Right hindlimb (tissue), 1 donor: ENCODE measurements at places on chromosomes 5 and 9.

DNA sequence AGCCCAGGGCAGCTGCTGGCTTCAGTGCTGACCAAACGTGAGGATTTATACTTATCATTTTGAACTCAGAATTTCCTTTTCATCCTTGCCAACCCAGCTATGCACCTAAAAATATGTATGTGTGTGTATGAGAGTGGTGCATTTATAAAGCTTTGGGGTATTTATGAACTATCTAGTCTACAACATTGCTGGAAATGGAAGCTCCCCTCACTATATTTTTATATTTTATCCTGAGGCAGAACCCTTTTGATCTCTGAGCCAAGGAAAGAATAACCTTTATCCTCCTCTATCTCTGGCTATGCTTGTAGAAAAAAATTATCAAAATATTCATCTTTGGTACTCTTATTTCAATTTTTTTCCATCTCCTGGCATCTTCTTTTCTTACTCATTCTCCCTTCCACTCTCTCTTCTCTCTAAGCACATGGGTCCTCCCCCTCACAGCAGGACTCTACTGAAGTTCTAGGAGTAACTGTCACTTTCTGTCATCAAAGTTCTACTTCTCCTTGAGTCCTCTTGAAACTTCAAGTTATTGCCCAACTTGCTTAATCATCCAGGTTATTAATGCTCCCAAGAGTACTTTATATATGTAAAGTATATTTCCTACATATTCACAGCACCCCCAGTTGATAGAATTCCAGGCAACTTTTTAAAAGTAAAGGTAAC, 190.9 kb downstream of the HINT1 start:
- no peak for DNase-seq

- DNase-seq = no peak
Measured at GRCh38 chr5:148623101-148623500, 31.2 kb downstream of the HTR4 start.

DNA sequence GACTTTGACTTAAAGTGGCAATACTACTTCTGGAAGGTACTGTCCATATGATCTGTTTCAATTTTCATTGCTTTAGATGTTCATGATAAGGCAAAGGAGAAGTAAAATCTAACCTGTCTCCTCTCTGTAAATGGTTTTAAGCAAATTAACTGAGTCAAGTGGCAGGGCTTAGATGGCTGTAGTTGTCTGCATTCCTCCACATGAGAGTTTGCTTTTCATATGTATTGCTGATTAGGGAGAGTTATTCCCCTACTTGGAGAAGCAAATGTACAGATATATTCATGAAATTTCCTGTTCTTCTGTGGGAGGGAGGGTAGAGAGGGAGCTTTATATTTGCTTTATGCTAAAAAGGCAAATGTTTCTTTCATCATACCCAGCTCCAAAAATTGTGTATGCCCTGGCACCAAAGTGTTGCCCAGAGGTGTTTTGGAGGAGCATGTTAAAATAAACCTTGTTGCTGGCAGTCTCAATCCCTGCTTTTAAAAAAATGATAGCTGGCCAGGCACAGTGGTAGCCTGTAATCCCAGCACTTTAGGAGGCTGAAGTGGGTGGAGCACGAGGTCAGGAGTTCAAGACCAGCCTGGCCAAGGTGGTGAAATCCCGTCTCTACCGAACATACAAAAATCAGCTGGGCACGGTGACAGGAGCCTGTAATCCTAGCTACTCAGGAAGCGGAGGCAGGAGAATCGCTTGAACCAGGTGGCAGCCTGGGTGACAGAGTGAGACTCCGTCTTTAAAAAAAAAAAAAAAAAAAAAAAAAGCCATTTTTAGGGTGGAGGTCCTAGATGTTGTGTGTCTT, 3.5 kb upstream of the LRRTM2 start:
- no peak for DNase-seq

- DNase-seq = no peak
Measured at GRCh38 chr9:127776195-127776923, 2.1 kb downstream of the SH2D3C start.

GRCh38 chr9:128703616-128704355, 1.5 kb downstream of the PKN3 start:
- DNase-seq = peak; percentile 40

GRCh38 chr9:100167176-100167575, 68.1 kb downstream of the INVS start:
- no peak for DNase-seq

GRCh38 chr9:92735636-92736562, 28.7 kb downstream of the BICD2 start:
- no peak for DNase-seq

DNA sequence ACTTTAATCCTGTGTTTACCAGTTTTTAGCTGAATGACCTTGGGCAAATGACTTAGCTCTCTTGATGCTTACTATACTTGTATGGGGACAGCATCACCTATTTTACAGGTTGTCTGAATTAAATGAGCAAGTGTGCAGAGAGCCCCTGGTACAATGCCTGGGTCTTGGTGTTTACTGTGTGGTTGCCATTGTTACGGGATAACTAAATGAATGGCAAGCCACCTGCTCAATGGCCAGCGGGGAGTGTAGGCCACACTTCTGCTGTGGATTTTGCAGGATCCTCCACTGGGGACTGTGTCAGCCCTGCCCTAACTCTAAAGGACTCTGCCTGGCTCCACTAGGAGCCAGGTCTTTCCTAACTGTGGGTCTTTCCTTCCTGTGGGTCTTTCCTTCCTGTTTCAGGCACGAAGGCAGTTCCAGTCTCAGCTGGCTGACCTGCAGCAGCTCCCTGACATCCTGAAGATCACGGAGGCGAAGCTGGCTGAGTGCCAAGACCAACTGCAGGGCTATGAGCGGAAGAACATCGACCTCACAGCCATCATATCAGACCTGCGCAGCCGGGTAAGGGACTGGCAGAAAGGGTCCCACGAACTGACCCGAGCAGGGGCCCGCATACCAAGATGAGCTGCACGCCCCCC, 10.3 kb upstream of the GLE1 start:
- peak; percentile 54 for DNase-seq

DNA sequence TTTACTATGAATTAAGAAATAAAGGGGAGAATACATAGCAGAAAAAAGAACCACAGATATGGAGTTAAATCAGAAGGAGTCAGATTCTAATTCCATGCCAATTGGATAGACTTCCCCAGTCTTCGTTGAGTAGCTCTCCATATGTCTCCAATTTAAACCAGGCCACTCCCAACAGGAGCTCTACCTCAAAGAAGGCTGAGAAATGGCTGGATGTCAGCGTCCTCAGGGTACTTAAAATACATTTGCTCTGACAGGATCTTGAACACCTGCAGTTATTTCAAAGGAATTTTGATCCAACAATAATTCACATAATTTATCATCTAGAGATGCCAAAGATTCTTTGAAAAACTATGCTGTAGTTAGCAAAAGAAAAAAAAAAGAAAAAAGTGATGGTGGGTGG, 133.9 kb upstream of the FBN2 start:
- no peak for DNase-seq

DNA sequence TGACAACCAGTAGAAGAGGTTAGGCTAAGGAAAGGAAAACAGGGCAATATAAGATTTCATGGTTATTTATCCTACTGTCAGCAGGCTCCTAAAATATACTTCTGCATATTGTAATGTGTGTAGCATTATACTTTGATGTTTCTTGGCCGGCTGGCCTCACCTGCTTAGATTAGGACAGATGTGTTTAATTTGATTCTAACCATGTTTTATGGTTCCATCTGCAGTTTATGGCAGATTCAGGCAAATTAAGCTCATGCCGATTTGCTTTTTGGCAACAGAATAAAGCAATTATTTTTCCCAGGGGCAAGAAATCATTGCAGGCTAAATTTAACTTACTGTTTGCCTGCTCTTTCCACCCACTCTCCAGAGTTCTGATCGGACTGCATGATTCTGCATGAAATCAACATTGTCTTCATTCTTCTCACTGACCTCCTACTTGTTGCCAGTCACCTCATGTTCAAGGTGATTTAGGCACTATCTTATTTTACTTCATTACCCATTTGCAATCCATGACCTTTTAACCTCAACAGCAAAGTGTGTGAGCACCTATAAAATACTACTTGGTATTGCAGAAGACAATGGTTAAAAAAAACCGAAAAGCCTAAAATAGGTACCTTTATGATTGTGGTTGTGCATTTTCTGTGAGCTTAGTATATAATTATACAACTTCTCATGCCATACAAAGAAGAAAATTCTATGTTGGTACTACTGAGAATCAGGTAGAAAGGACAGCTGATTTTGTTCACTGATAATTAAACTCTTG, 125.2 kb downstream of the EDIL3 start:
- no peak for DNase-seq

DNA sequence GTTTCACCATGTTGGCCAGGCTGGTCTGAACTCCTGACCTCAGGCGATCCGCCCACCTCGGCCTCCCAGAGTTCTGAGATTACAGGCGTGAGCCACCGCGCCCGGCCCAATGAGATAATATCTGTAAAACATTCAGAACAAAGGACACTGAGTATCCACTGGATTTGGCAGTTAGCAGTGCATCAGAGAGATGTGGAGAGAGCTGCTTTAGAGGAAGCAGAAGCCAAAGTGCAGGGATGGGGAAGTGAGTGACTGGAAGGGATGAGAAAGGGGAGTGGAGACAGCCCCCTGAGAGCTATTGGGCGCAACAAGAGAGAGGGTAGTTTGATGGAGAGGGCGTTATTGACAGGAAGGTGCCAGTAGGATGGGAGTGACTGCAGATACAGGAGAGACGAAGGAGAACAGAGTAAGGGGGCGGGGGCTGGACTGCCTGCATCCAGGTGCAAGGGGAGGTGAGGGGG, 157.5 kb upstream of the SHB start:
- DNase-seq = no peak
